ENCODE measurements at places on chromosomes 12 and 14. TPM values are rescaled to one million over a fixed set of nuclear protein-coding genes. Genes with fewer than 3 reads are reported as not detected.

TTC9 gene
- total RNA-seq, result 7.6 TPM

CLEC2B gene
- 30.7 TPM for total RNA-seq

TCL1B gene
- total RNA-seq, result not detected

GPR65 gene
- total RNA-seq, result 10.4 TPM

PSMB5 gene
- 120 TPM for total RNA-seq

ARHGAP5 gene
- 38.5 TPM for total RNA-seq
